ENCODE measurements at places on chromosomes 3 and 15.

DNA sequence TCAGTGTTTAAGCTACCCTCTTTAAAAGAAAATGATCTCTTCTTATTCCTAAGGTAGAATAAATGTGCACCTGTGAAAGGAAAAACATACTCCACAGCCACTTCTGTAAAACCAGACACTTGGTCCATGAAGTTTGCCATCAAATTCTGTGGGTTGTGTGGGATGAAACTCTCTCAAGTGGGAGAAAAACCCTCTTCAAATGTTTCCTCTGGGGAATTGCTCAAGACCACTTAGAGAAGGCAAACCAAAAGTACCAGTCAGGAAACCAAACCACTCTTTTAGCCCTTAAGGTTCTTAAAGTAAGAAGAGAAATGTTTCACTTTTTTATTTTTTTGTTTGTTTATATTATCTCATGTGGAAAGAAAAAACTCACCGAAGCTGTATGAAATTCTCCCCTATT, 1.2 kb downstream of the COL8A1 start:
- no peak for DNase-seq

DNA sequence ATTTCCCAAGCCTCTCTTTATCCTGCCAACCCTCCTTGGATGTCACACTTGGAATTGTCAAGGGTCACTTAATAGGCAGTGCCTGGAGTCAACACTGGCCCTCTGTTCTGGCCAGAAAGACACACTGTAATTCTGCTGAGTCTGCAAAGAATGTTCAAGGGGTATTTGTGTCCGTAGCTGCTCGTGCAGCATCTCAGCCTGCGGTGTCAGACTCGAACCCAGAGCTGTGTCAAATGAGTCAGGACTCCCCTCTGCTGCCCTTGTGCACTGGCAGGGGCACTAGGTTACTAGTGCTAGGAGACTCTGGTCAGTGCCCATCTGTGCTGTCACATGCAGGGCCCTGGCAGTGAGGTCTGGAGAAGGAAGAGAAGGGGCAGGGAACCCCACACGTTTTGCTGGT, 795 bp upstream of the AHSG start:
- DNase-seq, result no peak

DNA sequence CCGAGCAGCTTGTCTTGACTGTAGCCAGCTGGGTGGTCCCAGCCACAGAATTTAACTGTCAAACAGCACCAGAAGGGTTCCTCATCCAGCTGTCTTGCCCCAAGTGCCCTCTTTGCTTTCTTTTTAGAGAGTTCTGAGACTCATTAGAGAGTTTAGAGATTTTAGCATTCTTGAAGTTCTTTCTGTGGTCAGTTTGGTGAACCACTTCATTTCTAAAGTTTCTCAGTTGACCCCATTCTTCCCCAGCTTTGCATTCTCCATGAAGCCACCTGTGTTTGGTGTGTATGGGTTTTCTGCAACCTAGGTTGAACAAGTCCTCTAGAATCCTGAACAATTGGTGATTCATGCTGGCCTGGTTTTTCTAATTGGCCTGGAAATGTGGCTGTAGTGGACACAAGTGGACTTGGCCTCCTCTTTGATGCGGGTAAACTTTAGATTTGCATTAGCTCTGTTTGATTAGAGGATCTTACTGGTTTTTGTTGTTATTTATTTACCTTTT, 33.7 kb downstream of the FLNB start:
- DNase-seq, result no peak

DNA sequence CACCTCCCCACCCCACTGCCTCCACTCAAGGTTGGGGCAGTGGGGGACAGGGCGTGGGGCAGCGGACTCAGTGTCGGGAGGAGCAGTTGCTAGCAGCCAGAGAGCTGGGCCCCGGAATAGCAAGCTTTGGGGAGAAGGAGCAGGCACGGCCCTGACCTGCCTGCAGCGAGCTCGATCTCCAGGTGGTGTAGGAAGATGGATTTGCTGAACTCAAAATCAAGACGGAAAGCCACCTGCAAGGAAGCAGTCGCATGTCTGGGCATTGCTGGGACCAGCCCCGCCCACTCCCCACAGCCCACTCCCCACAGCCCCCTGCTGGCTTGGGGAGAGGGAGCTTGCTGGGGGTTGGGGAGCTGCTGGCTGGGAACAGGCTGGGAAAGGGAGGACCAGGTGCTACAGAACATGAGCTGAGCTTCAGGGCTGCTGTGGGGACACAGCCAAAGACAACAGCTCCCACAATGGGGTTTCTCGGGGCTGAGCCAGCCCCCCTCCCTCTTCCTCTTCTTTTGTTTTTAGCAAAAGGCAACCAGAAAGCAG, 38.0 kb downstream of the FEM1B start:
- no peak for DNase-seq

GRCh38 chr3:110900576-110900975, 171.0 kb upstream of the NECTIN3 start:
- no peak for DNase-seq

DNA sequence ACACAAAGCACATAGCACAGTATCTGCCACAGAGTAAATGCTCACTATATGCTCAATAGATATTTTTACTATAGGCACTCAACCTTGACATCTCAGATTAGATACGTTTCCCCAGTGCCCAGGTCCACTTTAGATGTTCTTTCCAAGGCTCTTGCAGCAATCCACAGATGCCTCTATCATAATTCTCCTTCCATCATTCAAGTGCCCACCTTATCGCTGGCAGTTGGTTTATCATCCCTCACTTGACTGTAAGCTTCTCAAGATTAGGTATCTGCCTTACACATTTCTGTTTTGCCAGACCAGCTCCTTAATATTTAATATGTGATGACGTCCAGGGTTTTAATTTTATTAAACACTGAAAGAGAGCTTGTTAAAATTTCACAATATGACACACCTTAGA, 8.6 kb downstream of the NCEH1 start:
- DNase-seq, result no peak

DNA sequence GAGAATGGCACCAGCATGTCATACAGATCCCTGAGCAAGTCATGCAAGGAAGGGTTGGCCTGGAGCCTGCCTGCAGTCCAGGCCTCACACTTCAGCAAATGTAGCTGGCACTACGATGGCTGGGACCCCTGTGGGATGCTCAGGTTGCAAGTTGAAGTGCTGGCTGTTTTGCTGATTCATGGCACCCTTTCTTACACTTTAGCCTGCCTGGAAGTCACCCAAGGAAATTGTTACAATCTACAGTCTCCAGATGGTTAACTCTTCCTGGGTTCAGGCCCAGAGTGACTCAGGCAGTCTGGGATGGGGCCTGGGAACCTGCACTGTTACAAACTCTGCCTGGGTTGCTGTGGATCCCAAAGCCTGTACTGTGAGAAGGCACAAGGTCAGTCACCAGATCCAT, 91.0 kb upstream of the SLC6A11 start:
- DNase-seq, result no peak

GRCh38 chr15:85718271-85718971, 76.3 kb downstream of the KLHL25 start:
- no peak for DNase-seq

DNA sequence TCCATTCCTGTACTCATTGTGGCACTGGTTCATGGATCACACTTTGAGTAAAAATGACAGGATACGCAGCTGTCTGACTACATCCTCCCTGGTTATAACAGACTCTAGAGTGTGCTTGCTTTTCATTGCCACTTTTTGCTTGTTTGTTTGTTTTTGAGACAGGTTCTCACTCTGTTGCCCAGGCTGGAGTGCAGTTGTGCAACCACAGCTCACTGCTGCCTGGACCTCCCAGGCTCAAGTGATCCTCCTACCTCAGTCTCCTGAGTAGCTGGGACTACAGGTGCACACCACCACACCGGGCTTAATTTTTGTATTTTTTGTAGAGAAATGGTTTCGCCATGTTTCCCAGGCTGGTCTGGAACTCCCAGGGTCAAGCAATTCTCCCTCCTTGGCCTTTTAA, 89.3 kb upstream of the ROBO2 start:
- no peak for DNase-seq

DNA sequence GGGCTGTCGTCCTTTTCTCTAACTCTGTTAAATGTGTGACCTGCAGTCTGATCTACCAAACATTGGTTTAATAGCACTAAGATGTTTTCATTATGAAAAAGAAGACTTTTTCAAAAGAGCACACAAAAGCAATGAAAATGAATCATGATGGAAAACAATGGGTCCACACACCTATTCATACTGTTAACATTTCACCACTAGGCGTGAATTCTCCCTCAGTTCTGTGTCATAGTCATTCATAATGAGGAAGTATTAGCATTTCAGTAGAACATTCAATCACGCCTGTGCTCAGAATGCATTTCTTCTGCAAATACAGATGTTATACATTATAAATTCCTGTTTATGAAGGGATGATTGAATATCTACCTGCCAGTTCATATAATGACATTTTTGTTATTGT, 35.9 kb downstream of the EIF4E3 start:
- no peak for DNase-seq

- DNase-seq, result no peak
Measured at GRCh38 chr15:36766449-36766848, 187.0 kb downstream of the CDIN1 start.

DNA sequence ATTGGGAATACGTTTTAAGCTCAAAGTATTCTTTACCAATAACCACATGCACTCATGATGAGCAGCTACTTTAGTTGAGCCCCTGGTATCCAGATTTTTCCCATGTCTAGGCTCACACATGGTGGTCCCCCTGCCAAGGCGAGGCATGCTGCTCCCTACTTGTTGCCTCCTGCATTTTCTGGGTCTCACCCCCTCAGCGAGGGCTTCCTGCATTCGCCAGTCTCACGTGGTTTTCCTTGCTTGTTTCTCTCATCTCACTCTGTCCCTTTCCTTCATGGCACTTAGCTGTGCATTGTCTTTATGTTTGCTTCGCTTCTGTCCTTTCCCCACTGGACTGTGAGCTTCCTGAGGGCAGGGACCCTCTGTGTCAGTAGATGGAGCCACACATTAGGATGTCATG, 99.2 kb downstream of the PDZRN3 start:
- no peak for DNase-seq

- no peak for DNase-seq
Measured at GRCh38 chr15:77004189-77004588, 9.3 kb downstream of the PSTPIP1 start.

GRCh38 chr3:87287011-87287410, 10.6 kb upstream of the POU1F1 start:
- DNase-seq, result no peak

DNA sequence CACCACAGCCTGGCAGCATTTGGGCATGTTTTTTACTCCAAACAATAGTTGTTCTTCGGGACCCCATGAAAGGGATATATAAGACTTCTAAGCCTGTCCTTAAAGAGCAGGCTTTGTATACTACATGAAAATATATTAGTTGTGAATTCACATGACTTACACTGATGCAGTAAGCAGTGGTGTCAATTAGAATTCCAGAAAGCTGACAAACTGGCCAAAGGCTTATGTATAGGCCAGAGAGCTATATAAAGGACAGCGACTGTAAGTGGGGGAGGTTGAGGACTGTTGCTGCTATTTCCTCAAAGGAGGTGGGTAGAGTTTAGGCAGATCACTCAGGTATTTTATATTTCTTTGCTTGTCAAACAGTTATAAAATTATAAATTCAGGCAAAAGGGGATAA, 24.8 kb downstream of the KPNA4 start:
- DNase-seq, result no peak

- DNase-seq, result no peak
Measured at GRCh38 chr3:172247525-172248274, 200.6 kb downstream of the GHSR start.
